ENCODE measurements at places on chromosomes 12 and 14. TPM values are rescaled to one million over a fixed set of nuclear protein-coding genes. Genes with fewer than 3 reads are reported as not detected.

The SIRT4 gene
- total RNA-seq: 1.6 TPM

The CELA1 gene
- not detected for total RNA-seq

The SLC15A4 gene
- total RNA-seq: 34.9 TPM

The ERP27 gene
- 2.3 TPM for total RNA-seq

- no peaks in the 10 kb centered on the region for H3K4me1 ChIP-seq
- no peak overlapping the region for H3K27ac ChIP-seq
- no peaks in the 10 kb centered on the region for H3K27me3 ChIP-seq
- no peak for DNase-seq
- H3K36me3 ChIP-seq: no peaks in the 10 kb centered on the region
- no peak overlapping the region for H3K4me3 ChIP-seq
These were observed 18.3 kb downstream of the PLEKHG7 start for GRCh38 chr12:92721130-92721529.

GRCh38 chr14:27387463-27387862 lies 789.6 kb upstream of the NOVA1 start:
- H3K4me3 ChIP-seq: no peak overlapping the region
- no peaks in the 10 kb centered on the region for H3K36me3 ChIP-seq
- no peak overlapping the region for H3K27ac ChIP-seq
- H3K27me3 ChIP-seq: no peaks in the 10 kb centered on the region

DNA sequence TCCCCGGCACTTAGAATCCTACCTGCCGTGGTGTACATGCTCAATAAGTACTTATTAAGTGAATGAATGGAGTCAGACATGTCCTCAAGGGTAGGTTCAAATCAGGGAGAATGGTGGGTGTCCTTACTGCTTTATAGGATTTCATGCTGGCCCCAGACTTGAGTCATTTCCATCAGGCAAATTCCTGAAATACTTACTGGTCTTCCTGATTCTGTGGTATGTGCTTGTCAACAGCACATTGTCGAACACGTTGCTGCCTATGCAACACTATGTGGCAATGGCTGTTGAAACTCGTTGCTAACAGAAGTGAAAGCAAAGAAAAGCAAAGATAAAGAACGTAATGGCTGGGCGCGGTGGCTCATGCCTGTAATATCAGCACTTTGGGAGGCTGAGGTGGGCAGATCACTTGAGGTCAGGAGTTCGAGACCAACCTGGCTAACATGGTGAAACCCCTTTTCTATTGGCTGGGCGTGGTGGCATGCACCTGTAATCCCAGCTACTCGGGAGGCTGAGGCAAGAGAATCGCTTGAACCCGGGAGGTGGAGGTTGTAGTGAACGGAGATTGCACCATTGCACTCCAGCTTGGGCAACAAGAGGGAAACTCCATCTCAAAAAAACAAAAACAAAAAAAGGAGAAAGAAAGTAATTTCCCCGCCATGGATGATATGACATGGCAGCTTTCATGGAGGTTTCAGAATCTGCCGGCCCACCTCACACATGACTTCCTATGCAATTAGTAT lies 214.9 kb downstream of the ZFP36L1 start:
- H3K4me3 ChIP-seq: no peak overlapping the region
- H3K27me3 ChIP-seq: no peaks in the 10 kb centered on the region
- peak; percentile 75 for DNase-seq
- H3K4me1 ChIP-seq: peaks cover 45% of the 10 kb centered on the region
- peaks cover 10% of the 10 kb centered on the region for H3K36me3 ChIP-seq

The ESPL1 gene
- total RNA-seq: 31.1 TPM

- no peak overlapping the region for H3K27ac ChIP-seq
- no peak overlapping the region for H3K4me3 ChIP-seq
- no peaks in the 10 kb centered on the region for H3K36me3 ChIP-seq
- DNase-seq: no peak
- no peaks in the 10 kb centered on the region for H3K4me1 ChIP-seq
These were observed 9.3 kb downstream of the ITGA7 start for GRCh38 chr12:55698241-55698955.

- no peaks in the 10 kb centered on the region for H3K4me1 ChIP-seq
- peaks cover 5% of the 10 kb centered on the region for H3K36me3 ChIP-seq
- no peak for DNase-seq
- H3K27ac ChIP-seq: no peak overlapping the region
These were observed 636.5 kb upstream of the TBX3 start for GRCh38 chr12:115320451-115320850.

- peaks cover 7% of the 10 kb centered on the region for H3K27me3 ChIP-seq
- H3K4me1 ChIP-seq: peaks cover 14% of the 10 kb centered on the region
- H3K36me3 ChIP-seq: no peaks in the 10 kb centered on the region
- DNase-seq: no peak
- H3K4me3 ChIP-seq: no peak overlapping the region
These were observed 9.9 kb downstream of the DHRS2 start for GRCh38 chr14:23645812-23646647.

GRCh38 chr14:89493877-89494634 lies 77.0 kb upstream of the FOXN3 start:
- H3K36me3 ChIP-seq: no peaks in the 10 kb centered on the region
- no peak overlapping the region for H3K4me3 ChIP-seq
- DNase-seq: no peak
- no peak overlapping the region for H3K27ac ChIP-seq

The AGAP2 gene
- 0.57 TPM for total RNA-seq

DNA sequence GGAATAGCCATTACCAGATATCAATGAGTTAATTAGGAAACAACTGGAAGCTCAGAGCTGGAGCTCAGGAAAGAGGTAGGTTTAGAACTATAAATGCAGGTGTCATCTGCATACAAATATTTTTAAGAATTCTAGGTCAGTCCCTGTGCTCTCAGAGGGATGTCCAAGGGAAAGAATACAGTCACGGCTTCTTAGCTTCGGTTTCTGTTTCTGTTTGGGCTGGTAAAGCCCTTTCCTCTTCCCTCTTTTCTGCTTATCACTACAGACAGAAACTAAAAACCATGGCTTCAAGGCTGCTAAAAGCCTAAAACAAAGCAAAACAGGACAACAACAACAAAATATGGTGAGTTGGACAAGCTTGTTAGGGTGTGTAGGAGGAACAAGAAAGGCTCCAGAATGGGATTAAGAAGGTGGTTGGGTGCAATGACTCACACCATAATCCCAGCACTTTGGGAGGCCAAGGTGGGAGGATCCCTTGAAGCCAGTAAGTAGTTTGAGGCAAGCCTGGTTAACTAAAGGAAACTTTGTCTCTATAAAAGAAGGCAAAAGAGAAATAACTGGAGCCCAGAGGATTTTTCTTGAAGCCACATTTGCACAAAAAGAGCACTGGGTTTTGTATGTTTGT lies 113.0 kb downstream of the SEC23A start:
- H3K4me1 ChIP-seq: no peaks in the 10 kb centered on the region
- no peak overlapping the region for H3K4me3 ChIP-seq
- H3K27me3 ChIP-seq: no peaks in the 10 kb centered on the region
